ENCODE measurements at places on chromosomes 13 and 19.

GRCh38 chr13:110132225-110132982 is 174.6 kb downstream of the COL4A1 start:
- DNase-seq = no peak

- DNase-seq = no peak
Measured at GRCh38 chr13:112803422-112803821, 113.6 kb downstream of the ATP11A start.

GRCh38 chr19:2060884-2061494 is 9.9 kb upstream of the MKNK2 start:
- peak; percentile 98 for DNase-seq

DNA sequence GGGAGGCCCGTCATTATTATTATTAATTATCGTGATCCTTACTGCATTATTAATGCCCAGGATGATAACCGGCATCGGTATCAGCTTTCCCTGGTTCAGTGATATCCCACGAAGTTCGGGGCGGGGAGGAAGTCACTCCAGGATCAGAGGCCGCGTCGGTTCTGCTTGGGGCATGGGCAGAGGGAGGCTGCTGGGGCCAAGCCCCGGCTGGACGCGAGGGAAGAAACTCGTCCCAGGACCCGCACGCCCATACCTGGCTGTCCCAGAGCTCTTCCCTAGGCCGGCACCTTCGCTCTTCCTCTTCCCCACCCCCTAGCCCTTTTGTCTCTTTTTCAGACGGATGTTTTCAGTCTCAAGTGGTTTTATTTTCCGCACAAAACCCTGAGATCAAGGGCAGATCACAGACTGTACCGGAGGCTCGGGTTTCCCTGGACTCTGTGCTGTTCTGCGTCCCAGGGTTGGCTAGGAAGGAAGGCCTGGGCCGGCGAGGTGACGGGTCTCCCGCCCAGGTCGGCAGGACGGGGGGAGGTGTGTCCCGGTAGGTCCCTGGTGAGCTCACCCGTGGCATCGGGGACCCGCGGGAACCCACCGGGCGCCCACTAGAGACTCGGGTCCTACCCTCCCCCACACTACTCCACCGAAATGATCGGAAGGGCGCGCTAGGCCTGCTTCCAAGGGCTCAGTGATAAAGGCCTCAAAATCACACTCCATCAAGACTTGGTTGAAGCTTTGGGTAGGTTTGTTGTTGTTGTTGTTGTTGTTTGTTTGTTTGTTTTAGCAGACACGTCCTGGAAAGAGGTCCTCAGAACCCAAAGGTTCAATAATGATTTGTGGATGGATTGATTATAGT is 7.9 kb downstream of the ZIC2 start:
- peak; percentile 59 for DNase-seq

DNA sequence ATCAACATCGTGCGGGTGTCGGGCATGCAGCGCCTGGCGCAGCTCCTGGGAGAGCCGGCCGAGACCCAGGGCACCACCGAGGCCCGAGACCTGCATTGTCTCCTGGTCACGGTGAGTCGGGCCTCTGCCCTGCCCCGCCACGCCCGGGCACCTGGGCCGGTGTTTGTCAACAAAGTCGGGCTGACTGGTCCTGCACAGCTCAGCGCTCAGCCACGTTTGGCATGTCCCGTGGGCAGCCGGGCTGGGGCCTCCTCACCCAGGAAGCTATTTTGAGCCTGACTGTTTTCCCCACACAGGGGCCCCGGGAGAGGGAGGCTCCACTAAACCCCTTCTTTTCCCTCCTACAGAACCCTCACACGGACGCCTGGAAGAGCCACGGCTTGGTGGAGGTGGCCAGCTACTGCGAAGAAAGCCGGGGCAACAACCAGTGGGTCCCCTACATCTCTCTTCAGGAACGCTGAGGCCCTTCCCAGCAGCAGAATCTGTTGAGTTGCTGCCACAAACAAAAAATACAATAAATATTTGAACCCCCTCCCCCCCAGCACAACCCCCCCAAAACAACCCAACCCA is 1.3 kb downstream of the GADD45B start:
- DNase-seq = peak; percentile 70

- no peak for DNase-seq
Measured at GRCh38 chr13:113800576-113800926, 41.5 kb downstream of the TMEM255B start.

DNA sequence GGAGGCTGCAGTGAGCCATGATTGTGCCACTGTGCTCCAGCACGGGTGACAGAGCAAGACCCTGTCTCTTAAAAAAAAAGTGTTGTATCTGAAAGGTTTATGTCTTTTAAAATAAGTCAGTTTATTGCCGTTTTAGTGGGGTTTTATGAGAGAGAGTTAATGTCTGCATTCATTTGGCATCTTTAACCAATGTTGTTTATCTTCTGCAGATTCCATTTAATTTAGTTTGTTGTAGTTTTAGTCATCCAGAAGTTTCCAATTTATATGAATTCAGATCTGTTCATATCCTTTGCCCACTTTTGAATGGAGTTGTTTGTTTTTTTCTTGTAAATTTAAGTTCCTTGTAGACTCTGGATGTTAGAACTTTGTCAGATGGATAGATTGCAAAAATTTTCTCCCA is 36.7 kb upstream of the LPAR6 start:
- no peak for DNase-seq

DNA sequence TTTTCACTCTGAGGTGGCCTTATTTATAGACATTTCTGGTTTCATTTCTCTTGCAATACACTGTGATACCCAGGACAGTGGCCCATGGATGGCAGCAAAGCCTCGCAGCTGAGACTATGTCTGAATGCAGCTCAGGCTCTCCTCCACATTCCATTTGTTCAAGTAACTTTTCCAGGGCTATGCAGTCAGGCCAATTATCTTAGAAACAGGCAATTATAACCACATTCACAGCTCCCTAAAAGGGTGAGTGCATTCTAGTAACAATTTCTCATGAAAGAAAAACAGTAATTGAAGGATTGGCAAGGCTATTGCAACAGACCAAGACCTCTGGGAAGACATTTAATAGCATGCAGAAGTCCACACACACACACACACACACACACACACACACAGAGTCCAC is 264.0 kb downstream of the TBC1D4 start:
- no peak for DNase-seq

GRCh38 chr13:95656386-95657015 is 12.0 kb upstream of the DZIP1 start:
- DNase-seq = no peak

DNA sequence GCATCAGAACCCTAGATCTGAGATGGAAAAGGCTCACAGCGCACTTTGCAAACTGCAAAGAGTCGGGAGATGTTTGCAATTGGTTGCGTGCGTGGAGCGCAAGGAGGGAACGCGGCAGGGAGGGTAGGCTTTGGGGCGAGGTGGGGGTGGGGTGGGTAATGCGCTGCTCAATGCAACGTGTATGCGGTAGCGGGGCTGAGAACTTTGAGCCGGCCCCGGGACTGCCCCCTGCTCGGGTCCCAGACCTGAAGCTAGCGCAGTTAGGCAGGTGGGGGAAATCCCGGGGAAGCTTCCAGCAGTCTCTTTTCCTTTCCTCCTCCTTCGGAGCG is 971 bp downstream of the FOSB start:
- DNase-seq = no peak

- DNase-seq = no peak
Measured at GRCh38 chr13:106529415-106530170, 5.9 kb downstream of the EFNB2 start.

- DNase-seq = peak; percentile 67
Measured at GRCh38 chr13:45851171-45851921, at the start of gene SIAH3. Gene SIAH3, minus strand, starts transcription at chr13:45851753. Its CDS starts 124 bp downstream, at chr13:45851629.

GRCh38 chr19:56507446-56508289 is at the start of gene ZNF471:
Gene ZNF471, plus strand, starts transcription at chr19:56507855. Its CDS starts 3,717 bp downstream, at chr19:56511572.
- DNase-seq = peak; percentile 99

DNA sequence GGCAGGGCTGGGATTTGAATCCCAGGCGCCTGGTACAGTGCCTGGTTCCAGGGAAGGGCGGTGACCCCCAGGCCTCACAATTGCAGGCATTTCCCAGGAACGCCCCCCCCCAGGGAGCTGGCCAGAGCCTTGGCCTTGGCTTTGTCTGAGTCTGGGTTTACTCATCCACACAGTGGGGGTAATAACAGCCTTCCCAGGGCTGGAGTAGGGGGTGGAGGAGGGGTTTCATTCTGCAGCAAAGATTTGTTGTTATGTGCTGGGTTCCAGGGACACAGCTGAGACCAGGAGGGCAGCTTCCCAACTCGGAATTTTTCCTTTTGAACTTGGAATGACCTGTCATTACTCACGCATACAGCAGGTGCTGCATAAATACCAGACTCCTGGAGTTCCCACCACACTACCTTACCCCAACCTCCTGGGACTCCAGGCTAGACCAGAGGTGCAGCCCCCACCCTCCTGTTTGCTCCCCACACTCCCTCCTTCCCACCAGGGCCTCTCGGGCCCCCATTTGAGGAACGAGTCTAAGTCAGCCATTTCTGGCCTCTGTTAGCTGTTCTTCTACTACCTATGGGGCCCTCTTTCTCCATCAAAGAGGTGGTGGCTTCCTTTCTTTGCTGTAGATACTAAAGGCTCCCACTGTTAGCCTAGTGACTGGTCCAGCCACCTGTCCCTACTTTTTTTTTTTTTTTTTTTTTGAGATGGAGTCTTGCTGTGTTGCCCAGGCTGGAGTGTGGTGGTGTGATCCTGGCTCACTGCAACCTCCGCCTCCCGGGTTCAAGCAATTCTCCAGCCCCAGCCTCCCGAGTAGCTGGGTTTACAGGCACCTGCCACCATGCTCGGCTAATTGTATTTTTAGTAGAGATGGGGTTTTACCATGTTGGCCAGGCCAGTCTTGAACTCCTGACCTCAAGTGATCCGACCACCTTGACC is 1.6 kb upstream of the ADAMTS10 start:
- DNase-seq = no peak

DNA sequence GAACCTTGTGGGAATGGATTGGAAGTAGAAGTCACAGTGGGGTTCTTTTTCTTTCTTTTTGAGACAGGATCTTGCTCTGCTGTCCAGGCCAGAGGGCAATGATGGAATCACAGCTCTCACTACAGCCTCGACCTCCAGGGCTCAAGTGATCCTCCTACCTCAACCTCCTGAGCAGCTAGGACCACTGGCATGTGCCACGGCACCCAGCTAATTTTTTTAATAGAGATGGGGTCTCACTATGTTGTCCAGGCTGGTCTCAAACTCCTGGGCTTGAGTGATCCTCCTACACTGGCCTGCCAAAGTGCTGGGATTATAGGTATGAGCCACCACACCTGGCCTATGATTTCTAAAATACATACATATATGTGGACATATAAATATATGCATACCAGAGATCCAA is 111.4 kb downstream of the MYCBP2 start:
- DNase-seq = no peak

DNA sequence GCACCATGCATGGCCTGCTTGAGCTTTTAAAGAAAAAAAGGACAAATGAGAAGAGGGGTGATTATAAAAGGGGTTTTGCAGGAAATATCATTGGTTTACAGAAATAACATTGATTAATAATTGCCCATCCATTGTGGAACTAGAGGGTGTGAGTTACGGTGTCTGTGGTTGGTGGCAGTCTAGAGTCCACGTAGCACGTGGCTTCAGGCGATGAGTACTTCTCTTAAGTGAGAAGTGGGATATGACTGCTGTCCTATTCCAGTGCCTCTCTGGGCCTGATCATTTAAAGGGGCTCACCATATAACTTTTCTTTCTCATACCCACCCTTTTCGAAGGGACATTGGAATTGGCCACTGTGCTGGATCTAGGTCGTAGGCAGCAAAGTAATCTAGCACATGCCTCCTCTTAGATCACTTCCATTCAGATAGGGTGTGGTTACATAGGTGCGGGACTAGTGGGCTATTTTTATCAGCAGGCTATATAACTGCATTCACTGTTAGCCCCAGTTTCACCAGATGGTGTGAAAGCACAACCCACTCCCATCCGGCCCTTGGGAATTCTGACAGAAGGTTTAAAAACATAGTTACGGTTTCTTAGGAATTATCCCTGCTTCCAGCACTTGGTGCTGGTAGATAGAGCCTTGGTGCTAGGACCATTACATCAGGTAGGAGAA is 19.9 kb downstream of the PPP5C start:
- DNase-seq = no peak

DNA sequence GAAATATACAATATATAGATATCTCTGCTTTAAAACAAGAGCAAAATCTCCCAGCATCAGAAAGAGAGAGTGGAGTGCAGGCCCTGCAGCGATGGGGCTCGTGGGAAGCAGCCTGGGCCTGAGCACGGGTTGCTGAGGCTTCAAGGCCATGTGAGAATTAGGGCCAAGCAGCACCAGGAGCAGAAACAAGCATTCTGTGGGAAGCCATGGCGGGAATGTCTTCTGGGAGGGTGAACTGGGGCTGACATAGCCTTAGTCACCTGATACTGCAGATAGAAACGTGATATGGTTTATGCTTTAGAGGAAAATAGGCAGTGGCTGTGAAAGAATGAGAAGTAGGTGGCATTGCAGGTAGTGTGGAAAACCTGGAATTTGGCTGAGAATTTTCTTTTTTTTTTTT is 472.3 kb downstream of the IRS2 start:
- no peak for DNase-seq

- DNase-seq = no peak
Measured at GRCh38 chr13:51502153-51502651, 49.4 kb upstream of the INTS6 start.

- no peak for DNase-seq
Measured at GRCh38 chr13:54950546-54950945, 1921.9 kb downstream of the OLFM4 start.

DNA sequence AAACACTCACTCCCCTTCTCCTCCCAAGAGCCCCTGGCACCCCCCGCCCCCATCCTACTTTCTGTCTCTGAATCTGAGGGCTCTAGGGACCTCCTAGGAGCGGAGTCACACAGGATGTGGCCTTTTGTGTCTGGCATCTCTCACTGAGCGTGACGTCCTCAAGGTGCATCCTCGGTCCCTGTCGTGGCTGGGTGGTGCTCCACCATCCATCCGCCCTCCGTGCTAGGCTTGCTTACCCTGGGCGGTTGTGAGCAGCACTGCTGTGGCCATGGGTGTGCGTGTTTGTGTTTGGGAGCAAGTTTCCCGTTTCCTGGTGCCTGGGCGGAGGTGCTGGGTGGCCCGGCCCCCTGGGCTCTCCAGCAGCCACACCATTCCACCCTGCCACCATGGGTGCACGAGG is 12.2 kb downstream of the PLEKHJ1 start:
- no peak for DNase-seq

DNA sequence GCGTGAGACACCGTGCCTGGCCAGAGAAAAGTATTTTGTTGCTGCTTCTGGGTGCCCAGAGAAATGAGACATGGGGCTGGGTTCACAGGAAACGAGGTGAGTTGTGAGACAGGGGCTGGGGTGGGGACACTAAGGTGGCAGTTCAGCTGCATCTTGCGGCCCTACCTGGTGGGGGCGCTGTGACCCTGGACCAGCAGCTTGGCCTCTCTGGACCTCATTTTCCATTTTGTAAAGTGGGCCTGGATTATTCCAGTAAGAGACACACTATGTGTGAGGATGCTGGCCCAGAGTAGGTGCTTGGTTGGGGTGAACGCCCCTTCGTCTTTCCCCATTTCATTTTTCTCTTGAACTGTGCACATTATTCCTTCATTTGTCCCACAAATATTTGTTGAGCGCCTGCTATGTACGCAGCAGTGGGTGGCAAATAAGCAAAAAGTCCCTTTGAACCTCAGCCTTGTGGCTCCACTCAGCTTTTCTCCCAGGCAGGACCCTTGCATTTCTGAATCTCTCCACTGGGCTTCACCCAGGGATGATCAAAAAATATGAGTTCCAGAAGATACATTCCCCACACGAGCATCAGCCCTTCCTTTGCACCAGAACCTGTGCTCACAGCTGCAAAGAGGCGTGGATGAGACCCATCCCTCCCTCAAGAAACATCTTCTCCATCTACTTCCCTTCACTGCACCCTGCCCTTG is 26.6 kb upstream of the OR10H1 start:
- no peak for DNase-seq

GRCh38 chr13:68749796-68750195 is 1357.8 kb upstream of the ATXN8OS start:
- no peak for DNase-seq

GRCh38 chr19:33343859-33344572 is 29.5 kb upstream of the CEBPG start:
- DNase-seq = no peak

All from right kidney (tissue), 9 donors.